Left colon (tissue), 2 donors: ENCODE measurements at places on chromosomes 7 and 10. TPM values are rescaled to one million over a fixed set of nuclear protein-coding genes. Genes with fewer than 3 reads are reported as not detected.

DNA sequence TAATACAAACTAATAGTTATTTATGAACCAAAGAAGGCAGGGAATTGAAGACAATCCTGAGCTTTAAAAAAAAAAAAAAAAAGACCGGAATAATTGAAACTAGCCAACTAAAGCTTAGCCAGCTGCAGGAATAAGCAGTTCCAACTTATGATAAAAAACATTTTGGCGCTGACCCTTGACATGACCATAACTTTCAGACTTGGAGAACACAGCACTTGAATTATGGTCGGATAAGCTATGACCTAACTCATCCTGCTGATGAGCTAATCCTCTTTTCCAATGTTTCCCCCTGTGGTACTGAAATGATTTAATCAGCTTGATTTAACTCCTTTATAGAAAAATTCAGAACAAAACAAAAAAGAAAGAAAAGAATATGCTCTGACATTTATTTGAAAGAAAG lies 181.8 kb downstream of the DGKB start:
- DNase-seq: no peak

DNA sequence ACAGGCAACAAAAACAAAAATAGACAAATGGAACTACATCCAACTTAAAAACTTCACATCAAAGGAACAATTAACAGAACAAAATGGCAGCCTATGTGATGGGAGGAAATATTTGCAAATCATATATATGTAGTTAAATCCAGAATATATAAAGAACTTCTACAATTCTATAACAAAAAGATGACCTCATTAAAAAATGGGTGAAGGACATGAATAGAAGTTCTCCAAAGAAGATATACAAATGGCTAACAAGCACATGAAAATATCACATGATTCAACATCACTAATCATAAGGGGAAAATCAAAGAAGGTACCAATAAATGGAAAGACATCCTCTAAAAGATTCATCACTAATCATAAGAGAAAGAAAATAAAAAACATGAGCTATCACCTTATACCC lies 416.1 kb downstream of the LRMDA start:
- no peak for DNase-seq

DNA sequence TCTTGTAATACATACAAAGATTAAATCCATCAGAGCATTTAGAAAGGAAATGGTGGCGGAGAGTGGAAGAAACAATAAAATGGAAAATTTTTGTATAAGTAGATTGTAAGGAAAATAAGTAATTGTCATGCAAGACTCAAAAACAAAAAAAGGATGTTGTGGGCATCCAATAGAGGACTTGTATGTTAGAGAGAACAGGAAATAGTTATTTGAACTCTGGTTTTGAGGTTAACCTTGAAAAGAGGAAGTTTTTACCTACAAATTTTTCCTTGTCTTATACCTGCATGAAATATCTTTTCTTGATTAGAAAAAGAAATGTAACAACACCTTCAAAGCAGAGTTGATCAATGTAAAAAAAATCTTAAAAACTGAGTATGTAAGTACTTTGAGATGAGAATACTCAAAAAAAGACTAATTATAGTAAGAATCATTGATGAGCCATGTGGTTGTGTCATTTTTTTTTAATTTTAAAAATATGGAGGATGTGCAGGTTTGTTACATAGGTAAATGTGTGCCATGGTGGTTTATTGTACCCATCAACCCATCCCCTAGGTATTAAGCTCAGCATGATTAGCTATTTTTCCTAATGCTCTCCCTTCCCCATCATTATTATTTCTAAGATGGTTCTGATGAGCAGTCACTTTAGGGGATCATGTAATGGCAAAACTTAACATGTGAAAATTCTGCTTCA lies 11.9 kb downstream of the TMEM106B start:
- no peak for DNase-seq

DNA sequence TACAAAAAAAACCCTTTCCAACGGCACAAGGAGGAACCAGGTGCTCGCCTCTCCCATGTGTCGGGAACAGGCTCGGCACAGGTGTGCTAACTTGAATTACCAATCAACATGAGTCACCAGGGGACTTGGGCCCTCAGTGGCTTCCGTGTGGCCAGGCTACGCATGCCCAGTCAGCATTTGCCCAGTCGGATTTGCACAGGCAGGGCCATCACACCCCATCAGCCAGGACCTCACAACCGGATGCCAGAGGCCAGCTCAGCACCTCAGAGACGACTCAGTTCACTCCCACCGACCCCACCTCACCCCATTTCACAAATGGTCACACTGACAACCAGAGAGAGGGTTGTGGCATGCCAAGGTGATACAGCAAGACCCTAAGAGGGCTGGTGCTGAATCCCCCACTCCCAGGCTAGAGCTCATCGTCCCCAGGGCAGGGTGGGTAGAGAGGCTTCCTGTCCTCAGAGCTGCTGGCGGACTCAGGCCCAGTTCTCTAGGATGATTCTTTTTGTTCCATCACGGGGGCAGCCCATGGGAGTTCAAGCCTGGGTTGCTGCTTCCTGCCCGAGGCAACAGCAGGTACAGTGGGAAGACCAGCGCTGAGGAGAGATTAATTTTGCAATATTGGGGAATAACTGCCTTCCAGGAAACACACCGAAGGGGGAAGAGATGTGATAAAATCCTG lies 13.6 kb downstream of the ANXA11 start:
- DNase-seq: peak; percentile 95

- DNase-seq: no peak
Measured at GRCh38 chr7:85095366-85095765, 91.5 kb downstream of the SEMA3D start.

CD36 gene
- total RNA-seq: 27.4 TPM

- no peak for DNase-seq
Measured at GRCh38 chr10:103055105-103055504, 137.0 kb downstream of the CNNM2 start.

GPR85 gene
- total RNA-seq: 0.75 TPM

GRCh38 chr7:78130446-78131215 lies 332.1 kb downstream of the PHTF2 start:
- DNase-seq: no peak

DNA sequence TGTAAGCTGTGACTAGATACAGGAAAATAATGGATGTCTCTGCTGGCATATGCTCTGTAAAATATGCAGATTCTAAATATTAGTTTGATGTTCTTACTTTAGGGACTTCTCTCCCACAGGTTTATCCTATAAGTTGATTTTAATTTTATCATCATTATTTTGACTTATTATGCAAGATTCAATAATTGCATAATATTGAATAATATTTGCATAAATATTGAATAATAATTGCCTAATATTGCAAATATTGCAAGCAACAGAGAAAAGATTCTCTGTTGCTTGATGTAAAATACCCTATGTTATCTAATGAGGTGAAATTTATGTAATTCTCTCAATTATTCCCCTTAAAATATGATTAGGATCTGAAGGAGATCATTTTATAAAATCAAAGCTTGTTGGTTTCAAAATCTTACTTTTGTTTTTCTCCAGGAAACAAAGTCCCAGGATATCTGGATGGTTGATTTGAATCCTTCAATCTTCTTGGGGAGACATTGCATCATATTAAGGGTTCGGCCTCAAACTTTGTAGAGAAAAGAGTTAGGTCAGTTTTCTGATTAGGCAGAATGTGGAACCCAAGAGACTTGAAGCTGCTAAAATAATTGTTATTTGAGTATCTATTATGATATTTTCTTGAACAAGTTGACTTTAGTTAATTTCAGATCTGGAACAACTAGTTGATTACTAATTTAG lies 92.8 kb upstream of the MTPN start:
- DNase-seq: no peak

DNA sequence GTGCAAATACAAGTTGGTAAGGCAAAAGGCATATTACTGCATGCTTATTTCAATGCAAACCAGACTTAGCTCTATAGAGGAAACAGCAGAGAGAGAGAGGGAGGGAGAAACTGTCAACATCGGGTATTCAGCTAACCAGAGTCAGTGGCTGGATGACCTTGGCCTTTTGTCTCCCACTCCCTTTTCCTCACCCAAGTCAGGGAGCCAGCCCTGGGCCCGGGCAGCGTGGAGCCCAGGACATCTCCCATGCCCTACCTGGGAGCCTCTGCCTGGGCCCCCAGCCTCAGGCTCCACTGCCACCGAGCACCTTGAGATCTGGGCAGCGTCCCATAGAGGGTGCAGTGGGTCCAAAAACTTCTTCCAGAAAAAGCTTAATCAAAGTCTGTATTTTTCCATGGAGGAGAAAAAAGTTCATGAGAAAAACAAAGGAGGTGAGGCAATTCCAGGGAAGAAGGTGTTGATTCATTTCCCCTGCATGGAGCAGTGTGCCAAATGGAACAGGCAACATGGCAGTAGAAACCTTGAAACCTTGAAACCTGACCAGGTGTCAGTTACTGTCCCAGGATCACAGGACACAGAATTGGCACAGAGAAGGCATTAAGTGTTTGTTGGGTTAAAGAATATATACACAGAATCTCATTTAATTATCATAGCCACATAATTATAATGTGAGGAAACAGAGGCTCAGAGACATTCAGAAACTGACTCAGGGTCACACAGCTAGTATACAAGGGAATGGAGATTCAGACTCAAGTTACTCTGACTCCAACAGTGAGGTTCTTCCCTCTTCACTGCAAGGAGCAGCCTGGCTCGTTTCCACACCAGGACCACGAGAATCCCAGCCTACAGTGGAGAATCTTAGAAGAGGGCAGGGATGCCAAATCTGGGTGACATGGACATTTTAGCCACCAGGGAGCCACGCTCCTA lies 5.8 kb upstream of the NCOA4 start:
- DNase-seq: no peak
